Activated CD4-positive, CD25-positive, alpha-beta regulatory T cell treated with anti-CD3 and anti-CD28 coated beads, Interleukin-2, amount 50 U/mL, for 16 hours (primary cell): ENCODE measurements at places on chromosomes 1 and 21.
A peak's percentile ranks its signal among the peaks of the same experiment; 100 is the strongest.

- DNase-seq = no peak
Observed at GRCh38 chr1:76281306-76281705, 206.8 kb downstream of the ST6GALNAC3 start.

DNA sequence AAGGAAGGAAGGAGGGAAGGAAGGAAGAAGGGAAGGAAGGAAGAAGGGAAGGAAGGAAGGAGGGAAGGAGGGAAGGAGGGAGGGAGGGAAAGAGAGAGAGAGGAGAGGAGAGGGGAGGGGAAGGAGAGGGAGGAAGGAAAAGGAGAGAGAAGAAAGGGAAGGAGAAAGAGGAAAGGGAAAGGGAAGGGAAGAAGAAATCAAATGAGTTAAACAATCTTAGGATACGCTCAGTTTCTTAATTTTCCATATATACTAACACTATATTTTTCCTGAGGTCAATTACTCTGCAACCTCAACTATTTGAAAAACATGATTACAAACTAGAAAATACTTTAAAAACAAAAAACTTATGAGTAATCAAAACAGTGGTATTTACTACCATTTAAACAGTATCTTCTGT lies 53.3 kb downstream of the SPATA6 start:
- no peak for DNase-seq

- DNase-seq = no peak
Observed at GRCh38 chr1:153567621-153568366, 2.1 kb upstream of the S100A2 start.

- DNase-seq = no peak
Observed at GRCh38 chr1:197466813-197467212, 198.8 kb downstream of the CRB1 start.

DNA sequence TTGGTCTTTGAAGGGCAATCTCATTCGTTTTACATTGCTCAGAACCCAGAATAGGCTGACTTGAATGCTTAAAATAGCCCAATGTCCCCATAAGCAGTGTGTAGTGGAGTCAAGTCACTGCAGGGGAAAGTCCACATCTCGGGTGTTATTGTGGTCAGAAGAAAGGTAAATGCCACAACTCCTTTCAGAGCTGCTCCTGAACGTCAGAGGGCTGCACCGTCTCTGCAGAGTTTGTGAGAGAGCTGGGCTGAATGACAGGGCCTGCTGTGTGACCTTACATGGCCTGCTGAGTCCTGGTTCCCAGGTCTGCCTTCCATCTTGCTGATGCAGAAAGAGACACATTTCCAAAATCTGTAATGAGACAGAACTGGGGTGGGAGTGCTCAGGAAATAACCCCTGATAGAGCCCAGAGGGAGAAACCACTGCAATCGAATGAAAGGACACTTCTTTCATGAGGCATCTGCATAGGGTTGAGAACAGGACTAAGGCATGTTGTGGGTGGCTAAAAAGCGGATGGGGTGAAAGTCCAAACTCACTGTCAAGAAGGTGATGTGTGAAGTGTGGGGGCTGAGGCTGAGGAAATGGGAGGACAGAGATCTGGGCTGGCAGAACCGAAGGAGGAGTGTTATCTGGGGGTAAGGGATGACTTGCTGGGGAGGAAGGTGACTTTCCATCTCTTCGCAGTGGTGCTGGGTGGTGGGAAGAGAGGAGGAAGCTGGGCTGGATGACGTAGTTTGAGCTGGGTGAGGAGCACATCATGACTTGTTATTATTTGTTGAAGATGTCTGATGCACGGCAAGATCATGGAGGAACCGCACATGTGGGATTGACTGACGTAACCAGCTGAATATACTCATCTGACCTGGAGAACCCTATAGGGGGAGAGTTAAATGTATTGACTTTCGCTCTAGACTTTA lies 33.7 kb downstream of the XCL2 start:
- no peak for DNase-seq

DNA sequence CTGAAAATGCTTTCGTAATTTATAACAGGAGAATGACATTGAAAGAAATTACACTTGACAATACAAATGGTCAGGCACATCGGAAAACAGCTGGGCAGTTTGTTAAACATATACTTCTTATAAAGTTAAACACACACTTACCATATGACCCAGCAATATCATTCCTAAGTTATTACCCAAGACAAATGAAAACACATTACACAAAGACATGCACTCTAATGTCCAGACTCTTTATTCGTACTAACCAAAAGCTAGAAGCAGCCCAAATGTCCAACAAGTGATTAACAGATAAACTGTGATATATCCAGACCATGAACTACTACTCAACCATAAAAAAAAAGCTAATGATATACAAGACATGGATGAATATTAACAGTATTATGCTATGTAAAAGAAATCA lies 8.5 kb downstream of the AKT3 start:
- DNase-seq = no peak

DNA sequence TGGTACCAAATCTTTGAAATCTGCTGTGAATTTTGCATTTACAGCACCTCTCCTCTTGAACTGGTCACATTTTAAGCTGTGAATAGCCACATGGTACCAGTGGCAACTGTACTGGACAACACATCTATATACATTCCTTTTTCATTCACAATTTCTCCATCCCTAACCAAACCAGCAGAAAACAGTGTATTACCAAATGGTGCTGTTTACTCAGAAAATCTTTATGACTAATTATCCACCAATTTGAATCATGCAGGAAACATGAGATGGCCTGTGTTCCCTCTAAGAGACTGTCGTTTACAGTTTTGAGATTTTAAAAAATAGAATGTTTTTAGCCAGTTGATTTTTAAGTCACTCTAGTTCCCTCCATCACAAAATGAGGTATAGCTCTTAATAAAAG lies 17.6 kb upstream of the CCT8 start:
- no peak for DNase-seq

- no peak for DNase-seq
Observed at GRCh38 chr21:21955204-21955603, 957.0 kb downstream of the NCAM2 start.

- no peak for DNase-seq
Observed at GRCh38 chr21:45164124-45164511, 89.7 kb downstream of the ADARB1 start.

DNA sequence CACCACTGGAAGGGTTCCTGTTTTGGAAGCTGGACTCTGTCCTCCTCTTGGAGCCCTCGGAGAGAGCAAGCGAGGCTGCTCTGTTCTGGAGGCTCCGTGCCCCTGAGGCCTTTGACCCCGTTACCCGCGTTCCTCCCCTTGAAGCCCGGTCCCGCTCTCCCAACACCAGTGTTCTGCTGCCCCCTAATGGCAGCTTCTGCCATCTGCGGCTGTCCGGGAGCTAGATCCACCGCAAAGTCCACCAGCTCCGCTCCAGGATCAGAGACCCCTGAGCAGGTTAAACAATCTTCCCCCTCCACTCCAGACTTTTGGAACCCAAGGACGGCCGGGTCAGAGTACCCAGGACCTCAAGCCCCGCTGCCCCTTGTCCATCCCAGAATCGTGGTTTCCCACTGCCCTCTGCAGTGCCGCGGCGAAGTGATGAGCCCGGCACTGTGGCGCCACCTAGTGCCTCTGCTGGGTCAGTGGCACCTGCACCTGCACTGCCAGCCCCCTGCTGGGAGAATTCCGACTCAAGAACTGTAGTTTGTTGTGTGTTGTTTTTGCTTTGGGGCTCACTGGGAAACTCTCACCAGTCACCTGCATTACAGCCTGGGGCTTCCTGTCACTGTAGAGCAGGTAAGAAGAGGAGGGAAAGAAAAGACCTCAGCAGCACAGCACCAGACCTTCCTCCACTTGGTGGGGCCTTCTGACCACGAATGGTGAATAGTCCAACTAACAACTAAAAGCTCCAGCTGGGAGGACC lies 63.5 kb upstream of the NFASC start:
- DNase-seq = peak; percentile 66

DNA sequence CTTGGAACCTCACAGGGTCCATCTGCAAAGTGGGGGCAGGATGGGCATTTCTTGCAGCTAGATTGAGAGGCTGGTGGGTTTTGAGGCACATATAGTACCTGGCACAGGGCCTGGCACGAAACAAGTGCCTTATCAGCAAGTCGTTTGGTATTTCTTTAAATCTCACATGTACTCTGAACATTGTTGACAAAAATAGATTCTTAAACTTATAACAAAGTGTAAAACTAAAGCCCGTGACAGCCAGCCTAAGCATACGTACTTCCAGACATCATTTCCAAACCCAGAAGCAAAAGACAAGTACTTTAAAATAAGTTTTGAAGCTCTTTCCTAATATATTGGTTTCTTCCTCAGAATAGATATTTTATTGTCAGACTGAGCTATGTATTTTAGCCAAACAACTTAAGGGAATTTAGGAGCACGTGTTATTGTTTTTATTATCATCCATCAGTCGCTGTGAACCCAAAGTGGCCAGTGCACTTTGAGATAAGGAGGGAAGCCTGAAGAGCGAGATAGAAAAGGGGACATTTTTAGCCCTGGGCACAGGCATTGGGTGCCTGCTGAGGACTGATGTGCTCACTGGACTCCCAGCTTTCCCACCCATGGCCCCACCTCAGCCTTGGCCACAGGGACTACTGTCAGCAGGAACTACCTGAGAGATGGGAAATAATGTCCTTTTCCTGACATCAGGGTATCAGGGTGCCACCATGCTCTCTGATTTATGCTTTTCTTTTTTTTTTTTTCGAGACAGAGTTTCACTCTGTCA lies 3.0 kb downstream of the FBLIM1 start:
- no peak for DNase-seq

- DNase-seq = no peak
Observed at GRCh38 chr1:46001081-46001785, 131.2 kb downstream of the PIK3R3 start.

DNA sequence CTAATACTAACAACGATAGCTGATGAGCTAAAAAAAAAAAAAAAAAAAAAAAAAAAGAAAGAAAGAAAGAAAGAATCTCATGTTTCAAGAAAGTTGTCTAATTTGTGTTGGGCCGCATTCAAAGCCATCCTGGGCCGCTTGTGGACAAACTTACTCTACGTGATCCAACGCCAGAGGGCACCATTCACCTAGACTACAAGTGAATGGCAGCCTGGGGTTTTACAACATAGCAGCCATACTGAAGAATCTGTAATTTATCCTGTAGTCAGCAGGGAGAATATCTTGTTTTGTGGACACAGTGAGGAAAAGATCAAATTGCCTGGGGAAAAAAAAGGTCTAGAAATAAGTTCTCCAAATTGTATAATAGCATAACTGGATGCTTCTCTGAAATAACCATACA lies 47.0 kb downstream of the CYP2J2 start:
- no peak for DNase-seq

- DNase-seq = no peak
Observed at GRCh38 chr1:206955476-206956451, 9.5 kb upstream of the PIGR start.

- no peak for DNase-seq
Observed at GRCh38 chr1:3281735-3282134, 172.7 kb upstream of the ARHGEF16 start.

DNA sequence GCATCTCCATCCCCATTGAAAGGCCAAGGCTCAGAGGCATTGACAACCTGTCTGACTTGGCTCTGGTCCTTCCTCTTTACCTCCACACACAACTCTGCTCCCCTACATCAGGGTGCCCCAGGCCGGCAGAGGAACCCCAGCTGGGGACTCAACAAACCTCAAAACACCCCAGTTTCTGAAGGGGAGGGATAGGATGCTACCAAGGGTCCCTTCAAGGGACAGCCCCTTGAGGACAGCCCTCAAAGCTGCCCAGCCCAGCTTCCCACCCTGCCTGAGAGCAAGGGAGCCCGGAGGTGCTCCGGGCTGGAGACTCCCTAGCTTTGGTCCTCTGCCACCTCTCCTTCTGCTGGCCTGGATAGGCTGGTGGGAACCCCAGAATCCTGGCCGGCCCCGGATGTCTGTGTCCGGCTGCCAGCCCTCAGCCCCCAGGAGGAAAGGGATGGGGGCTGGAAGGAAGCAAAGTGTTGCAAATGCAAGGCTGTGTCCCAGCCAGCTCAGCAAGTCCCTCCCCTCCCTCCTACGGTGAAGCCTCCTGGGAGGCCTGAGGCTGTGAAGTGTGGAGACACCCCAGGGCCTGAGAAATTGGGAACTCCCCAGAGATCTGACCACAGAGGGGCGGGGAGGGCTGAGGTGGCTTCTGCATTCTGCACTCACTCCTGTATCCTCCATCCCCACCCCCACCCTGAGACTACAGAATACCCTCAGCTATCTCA lies 1.1 kb upstream of the MARCKSL1 start:
- DNase-seq = no peak

DNA sequence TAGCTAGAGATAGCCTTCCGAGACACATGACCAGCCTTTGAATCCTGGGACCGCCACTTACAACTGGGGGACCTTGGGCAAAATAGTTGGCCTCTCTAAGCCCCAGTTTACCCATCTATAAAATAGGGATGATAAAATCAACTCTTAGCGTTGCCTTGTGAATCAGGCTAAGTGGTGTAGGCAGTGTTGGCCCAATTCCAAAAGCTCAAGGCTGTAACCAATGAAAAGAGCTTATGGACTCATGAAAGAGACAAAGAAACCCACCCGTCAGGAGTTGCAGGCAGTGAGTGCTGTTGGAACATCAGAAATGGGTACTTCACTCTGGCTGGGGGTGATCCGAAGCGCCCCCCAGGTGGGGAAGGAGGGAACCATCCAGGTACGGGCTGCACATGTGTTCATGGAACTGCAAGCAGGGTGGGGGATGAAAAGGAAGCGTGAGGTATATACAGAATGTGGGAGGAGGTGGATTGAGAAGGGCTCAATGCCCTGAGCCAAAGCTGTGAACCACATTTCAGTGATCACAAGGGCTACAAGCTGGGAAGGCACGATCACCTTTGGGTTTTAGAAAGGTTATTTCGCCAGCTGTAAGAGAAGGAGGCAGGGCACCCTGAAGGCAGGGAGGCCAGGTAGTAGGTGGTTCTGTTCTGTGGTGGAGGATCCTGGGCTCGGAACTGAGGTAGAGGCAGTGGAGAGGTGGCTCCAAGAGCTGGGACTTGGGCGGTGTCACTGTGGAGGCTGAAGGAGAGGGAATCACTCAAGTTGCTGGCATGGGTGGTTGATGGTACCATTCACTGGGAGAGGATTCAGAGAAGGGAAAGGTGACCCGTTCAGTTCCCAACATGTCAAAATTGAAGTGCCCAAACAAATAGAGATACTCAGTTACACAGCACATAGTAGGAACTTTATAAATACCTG lies 11.4 kb upstream of the KIAA1614 start:
- no peak for DNase-seq

- DNase-seq = no peak
Observed at GRCh38 chr1:115182012-115182715, 92.9 kb upstream of the TSPAN2 start.

- DNase-seq = no peak
Observed at GRCh38 chr21:25103500-25104207, 503.6 kb downstream of the MRPL39 start.

DNA sequence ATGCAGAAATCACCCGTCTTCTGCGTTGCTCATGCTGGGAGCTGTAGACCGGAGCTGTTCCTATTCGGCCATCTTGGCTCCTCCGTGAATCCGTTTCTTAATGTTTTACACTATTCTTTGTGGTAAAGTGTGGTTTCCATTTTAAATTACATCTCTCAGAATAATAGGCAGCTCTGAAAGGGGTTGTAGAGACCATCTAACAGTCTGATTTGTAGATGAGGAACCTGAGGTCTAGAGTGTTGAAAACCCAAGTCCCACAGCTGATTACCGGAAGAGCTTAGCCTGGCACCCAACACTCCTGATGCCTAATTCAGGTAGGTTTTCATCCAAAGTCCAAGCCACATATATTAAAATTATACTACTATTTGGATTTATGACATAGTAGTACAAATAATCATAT lies 144.0 kb downstream of the LEPR start:
- no peak for DNase-seq

- DNase-seq = no peak
Observed at GRCh38 chr1:246219508-246220030, 287.5 kb downstream of the SMYD3 start.

GRCh38 chr1:231194476-231194842 lies 32.6 kb downstream of the TRIM67 start:
- DNase-seq = no peak

GRCh38 chr1:45640293-45640692 lies 16.4 kb upstream of the CCDC17 start:
- no peak for DNase-seq
